Omental fat pad (tissue), 4 donors: ENCODE measurements at places on chromosomes 16 and 17.

GRCh38 chr17:78040440-78041385, 82.2 kb downstream of the TNRC6C start:
- DNase-seq: no peak

- no peak for DNase-seq
Observed at GRCh38 chr16:1908184-1908583, 10.0 kb downstream of the HS3ST6 start.

- no peak for DNase-seq
Observed at GRCh38 chr17:76106703-76107102, 3.1 kb upstream of the EXOC7 start.

GRCh38 chr16:67286441-67287235, 7.3 kb downstream of the PLEKHG4 start:
- DNase-seq: no peak

DNA sequence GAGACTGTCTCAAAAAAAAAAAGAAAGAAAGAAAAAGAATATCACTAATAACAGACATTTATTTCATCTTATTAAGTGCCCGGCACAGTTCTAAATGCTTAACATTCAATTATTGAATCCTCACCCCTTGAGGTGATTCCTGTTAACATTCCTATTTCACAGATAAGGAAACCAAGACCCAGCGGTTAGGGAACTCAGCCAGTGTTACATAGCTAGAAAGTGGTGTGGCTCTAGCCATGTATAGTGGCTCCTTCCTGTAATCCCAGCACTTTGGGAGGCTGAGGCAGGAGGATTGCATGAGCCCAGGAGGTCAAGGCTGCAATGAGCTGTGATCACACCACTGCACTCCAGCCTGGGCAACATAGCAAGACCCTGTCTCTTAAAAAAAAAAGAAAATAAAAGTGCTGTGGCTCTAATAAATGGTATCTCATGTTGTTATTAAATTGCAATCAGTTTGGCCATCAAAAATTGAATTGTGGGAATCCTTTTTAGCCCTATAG, 28.1 kb downstream of the ZNRF1 start:
- DNase-seq: no peak
